Activated T-helper 2 cell treated with anti-CD3 and anti-CD28 coated beads, Interferon-gamma antibody, Interleukin-2, Interleukin-4, amounts not matched to agents 10 μg/mL and 5 μg/mL and 100 μg/mL, durations not matched to agents 14 hours and 24 hours and 36 hours (primary cell): ENCODE measurements at places on chromosomes 2 and 18.

- H3K4me3 ChIP-seq = no peak overlapping the region
- H3K27me3 ChIP-seq = peaks cover 11% of the 10 kb centered on the region
- H3K27ac ChIP-seq = no peak overlapping the region
- no peaks in the 10 kb centered on the region for H3K4me1 ChIP-seq
Observed at GRCh38 chr2:55917117-55917516, 6.5 kb downstream of the EFEMP1 start.

GRCh38 chr18:46536215-46536874, 120.7 kb downstream of the LOXHD1 start:
- no peak overlapping the region for H3K4me3 ChIP-seq
- H3K4me1 ChIP-seq = no peaks in the 10 kb centered on the region
- H3K36me3 ChIP-seq = no peaks in the 10 kb centered on the region
- DNase-seq = no peak

GRCh38 chr18:48318436-48318835, 90.7 kb downstream of the ZBTB7C start:
- no peak overlapping the region for H3K4me3 ChIP-seq
- H3K27ac ChIP-seq = no peak overlapping the region
- H3K4me1 ChIP-seq = no peaks in the 10 kb centered on the region
- DNase-seq = no peak
- H3K36me3 ChIP-seq = no peaks in the 10 kb centered on the region

GRCh38 chr2:159982842-159983785, 79.3 kb downstream of the PLA2R1 start:
- no peak overlapping the region for H3K27ac ChIP-seq
- no peak for DNase-seq
- H3K4me3 ChIP-seq = no peak overlapping the region
- H3K27me3 ChIP-seq = peaks cover 22% of the 10 kb centered on the region

DNA sequence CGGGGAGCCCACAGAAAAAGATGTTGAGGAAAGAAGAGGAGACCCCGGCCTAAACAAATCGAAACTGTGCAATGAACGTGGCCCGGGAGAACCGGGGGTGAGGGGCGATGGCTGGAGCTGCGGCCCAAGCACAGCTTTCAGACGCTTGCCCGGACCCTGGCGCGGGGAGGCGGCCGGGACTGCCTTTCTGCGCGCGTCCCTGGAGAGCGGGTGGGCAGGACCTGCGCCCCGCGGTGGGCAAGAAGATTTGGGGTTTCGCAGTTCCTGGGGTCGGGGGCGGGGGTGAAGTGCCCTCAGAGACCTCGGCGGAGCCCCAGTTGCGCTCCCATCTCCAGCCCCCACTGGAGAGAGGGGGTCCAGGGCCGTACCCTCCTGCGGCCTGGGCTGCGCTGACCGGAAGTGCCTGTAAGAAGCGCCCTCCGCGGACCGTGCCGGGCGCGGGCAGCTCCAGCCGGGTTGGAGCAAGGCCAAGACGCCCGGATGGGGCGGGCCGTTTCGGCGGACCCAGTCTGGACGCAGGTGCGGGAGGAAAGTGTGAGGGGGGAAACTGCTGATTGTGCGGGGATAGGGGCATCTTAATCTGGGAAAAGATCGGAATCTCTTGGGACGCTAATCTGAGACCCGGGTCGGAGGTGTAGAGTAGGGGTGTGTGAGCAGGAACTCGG, 11.6 kb downstream of the EN1 start:
- no peak overlapping the region for H3K27ac ChIP-seq
- H3K36me3 ChIP-seq = no peaks in the 10 kb centered on the region
- no peak for DNase-seq
- peaks cover 84% of the 10 kb centered on the region for H3K27me3 ChIP-seq
- H3K4me1 ChIP-seq = no peaks in the 10 kb centered on the region

GRCh38 chr18:70046796-70047195, 99.1 kb upstream of the CD226 start:
- H3K36me3 ChIP-seq = peaks cover 21% of the 10 kb centered on the region
- no peak overlapping the region for H3K4me3 ChIP-seq
- DNase-seq = no peak
- H3K27ac ChIP-seq = no peak overlapping the region

GRCh38 chr2:234293973-234294372, 202.9 kb downstream of the ARL4C start:
- H3K27ac ChIP-seq = peak overlapping the region; percentile 99
- H3K36me3 ChIP-seq = no peaks in the 10 kb centered on the region
- no peaks in the 10 kb centered on the region for H3K27me3 ChIP-seq
- H3K4me3 ChIP-seq = peak overlapping the region; percentile 53

DNA sequence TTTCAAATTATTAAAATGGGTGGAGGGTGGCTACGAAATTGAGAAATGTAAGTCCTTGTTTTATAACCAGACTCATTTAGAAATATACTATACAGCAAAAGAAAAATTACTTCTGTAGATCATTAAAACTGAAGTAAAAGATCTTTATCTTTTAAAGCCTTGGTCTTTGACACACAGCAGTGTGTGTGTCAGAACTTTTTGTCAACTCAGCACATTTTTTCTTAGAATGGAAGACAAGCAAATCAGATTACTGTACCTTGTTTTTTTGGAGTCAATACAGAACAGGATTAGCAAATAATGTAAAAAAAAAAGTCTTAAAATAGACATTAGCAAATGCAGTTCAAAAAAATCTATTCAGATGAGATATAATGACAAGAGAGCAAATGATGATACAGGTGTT, 49.1 kb downstream of the C2orf76 start:
- no peak overlapping the region for H3K27ac ChIP-seq
- no peak overlapping the region for H3K4me3 ChIP-seq
- no peak for DNase-seq
- H3K36me3 ChIP-seq = no peaks in the 10 kb centered on the region

DNA sequence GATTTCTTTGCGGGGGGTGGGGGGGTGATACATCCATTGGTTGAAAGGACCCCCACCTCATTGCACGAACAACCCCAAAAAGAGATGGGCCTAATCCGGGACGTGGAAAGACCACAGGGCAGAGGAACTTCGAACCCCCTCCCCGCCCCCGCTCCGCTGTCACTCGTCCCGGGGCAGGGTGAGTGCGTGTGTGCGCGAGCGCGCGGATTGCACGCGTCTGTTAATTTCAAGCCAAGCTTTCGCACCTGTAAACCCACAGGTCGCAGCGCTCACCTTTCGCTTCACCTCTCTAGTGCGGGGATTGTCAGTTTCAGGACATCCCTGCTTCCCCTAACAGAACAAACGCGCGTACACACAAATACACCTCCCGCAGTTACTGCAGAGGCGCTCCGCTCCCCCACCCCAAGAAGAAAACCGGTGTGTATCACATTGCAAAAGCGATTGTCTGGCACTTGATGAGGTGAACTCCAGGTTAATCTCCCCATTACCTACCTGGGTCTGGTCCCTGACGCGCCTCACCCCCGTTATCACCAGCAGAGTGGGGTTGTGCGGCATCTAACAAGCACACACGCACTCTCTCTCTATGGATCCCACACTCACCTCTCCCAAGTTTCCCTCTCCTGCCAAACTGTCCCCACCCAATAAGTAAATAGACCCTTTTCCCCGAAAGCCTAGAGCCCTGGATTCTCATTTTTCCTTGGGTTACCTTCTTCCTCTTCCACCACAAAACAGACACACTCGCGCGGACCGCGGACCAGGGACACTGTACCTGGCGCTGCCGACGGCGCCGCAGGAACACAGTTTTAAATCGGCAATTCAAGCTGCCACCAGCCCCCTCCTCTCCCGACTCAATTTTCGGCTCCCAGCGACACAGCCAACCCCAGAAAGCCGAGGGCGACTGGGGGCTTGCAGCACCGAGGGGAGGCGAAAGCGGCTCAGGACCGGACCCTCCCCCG, 1.0 kb downstream of the CYP26B1 start:
- H3K27me3 ChIP-seq = peaks cover 68% of the 10 kb centered on the region
- peaks cover 15% of the 10 kb centered on the region for H3K4me1 ChIP-seq
- H3K4me3 ChIP-seq = no peak overlapping the region
- H3K27ac ChIP-seq = peak overlapping the region; percentile 2
- no peak for DNase-seq

- H3K27ac ChIP-seq = no peak overlapping the region
- no peak for DNase-seq
- H3K4me3 ChIP-seq = no peak overlapping the region
- no peaks in the 10 kb centered on the region for H3K4me1 ChIP-seq
- no peaks in the 10 kb centered on the region for H3K36me3 ChIP-seq
Observed at GRCh38 chr2:151841047-151841424, 12.8 kb upstream of the ARL5A start.

DNA sequence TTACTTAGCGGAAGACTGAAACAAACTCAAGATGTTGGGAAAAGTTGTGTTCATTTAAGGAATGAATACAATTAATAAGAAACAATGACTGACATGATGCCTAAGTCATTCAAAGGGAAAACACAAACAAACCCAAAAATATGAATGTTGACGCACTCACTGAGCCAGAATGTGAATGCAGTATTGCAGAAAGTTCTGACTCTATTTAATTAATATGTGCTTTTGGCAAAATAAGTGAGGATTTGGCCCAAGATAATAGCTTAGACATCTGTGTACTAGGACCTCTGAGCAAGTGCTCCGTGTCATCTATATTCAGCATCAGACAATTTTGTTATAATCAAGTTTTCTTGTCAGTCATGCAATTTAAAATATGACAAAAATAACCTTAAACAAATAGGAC, 1138.8 kb upstream of the NXPH2 start:
- H3K4me3 ChIP-seq = no peak overlapping the region
- no peaks in the 10 kb centered on the region for H3K27me3 ChIP-seq

GRCh38 chr18:60358516-60358915, 14.1 kb downstream of the MC4R start:
- DNase-seq = no peak
- no peaks in the 10 kb centered on the region for H3K27me3 ChIP-seq

DNA sequence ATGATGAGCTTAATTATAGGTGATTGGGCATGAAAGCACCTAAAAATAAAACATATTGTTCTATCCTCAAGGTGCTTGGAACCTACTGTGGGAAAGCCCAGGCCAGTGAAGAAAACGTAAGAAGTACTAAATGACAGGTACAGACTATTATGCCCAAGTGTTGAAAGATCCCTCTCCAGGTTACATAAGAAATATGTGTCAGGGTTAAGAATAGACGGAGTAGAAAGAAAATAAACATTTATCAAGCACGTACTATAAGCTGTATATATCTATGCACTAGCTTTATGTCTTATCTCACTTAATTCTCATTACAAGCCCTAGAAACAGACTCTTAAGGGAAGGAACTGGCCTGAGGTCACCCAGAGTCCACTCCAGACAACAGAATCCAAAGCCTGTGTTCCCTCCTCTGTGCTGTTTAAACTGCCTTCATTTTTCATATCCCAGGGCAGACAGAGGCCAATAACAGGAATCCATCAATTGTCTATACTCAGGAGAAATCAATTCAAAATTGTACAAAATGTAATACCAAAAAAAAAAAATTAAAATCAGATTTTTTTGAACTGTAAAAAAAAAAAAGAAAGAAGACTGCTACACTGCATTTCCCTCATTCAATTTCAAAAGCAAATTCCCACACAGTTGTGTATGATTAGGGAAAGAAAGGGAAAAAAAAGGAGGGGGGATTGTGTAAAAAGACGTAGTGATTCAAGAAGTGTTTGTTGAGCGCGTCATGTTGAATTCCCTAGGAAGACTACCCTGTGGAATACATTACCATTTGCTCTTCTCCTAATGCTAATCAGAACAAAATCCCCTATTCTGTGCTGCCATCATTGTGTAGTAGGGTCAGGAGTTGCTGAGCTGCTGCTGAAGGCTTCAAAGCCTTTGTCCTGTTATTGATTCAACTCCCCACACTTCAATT, 156.3 kb downstream of the IRS1 start:
- H3K4me1 ChIP-seq = no peaks in the 10 kb centered on the region
- H3K4me3 ChIP-seq = no peak overlapping the region
- peaks cover 14% of the 10 kb centered on the region for H3K27me3 ChIP-seq
- H3K27ac ChIP-seq = no peak overlapping the region
- no peak for DNase-seq

DNA sequence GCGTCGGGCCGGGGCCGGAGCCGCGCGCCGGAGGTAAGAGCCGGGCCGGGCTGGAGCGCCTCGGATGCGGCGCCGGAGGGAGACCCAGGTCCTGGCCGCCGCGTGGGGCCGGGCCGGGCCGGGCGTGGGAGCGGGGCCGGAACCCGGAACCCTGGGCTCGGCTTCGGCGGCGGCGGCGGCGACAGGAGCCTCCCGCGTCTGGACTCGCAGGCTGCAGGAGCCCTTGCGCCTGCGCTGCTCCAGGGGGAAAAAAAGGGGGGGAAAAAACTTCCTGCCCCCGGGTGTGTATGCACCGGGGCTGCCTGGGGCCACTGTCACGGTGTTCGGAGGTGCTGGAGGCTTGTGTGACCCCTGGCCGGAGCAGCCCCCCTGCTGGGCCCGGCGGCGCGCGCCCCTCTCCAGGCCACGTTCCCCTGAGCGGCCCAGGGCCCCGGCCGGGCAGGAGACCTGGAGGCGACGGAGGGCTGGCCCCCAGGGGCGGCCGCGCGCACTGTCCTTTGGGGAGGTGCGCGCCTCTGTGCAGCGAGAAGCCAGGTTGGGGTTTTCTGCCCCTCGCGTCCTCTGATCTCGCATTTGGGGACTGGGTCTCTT, 864 bp downstream of the KLHL29 start:
- peak overlapping the region; percentile 79 for H3K4me3 ChIP-seq
- H3K27ac ChIP-seq = no peak overlapping the region
- H3K27me3 ChIP-seq = peaks cover 70% of the 10 kb centered on the region

- H3K4me1 ChIP-seq = peaks cover 14% of the 10 kb centered on the region
- H3K27ac ChIP-seq = no peak overlapping the region
- H3K4me3 ChIP-seq = no peak overlapping the region
- peaks cover 31% of the 10 kb centered on the region for H3K27me3 ChIP-seq
- no peak for DNase-seq
Observed at GRCh38 chr2:173048897-173049661, 26.6 kb upstream of the MAP3K20 start.

DNA sequence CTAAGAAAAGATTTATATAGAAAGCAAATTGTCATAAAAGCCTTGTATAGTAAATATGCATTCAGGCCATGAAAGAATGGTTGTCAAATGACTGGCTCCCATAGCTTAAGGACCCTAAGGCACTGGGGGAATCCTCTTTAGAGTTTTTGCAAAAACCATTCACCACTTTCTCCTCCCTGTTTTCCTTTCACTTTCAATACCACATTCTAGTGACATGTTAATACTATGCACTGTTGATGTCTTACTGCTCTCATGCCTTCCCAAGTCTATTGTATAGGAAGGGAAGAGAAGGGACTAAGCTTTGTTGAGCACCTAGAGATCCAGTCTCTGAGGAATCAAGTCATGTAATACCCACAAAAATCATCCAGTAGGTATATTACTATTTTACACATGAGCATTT, 383.0 kb upstream of the LRRTM1 start:
- H3K4me3 ChIP-seq = no peak overlapping the region
- H3K4me1 ChIP-seq = no peaks in the 10 kb centered on the region
- no peak overlapping the region for H3K27ac ChIP-seq
- H3K36me3 ChIP-seq = no peaks in the 10 kb centered on the region
- H3K27me3 ChIP-seq = no peaks in the 10 kb centered on the region

DNA sequence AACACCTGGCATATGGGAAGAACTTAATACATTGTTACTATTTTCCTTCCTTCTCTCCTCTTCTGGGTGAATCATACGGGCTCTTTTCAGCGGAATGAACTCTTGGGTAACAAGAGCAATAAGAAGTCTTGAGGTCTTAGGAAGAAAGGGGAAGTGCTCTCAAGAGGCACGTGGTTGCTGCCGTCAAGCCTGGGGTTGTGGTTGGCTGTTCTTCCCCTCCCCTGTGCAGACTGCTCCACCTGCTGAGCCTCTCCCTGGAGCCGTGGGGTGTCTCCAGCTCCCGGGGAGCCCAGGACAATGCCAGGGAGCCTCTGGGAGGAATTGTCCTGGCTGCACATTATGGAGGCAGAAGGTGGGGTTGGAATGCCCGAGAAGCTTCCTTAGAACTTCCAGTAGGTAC, 19.4 kb downstream of the TOGARAM2 start:
- peaks cover 15% of the 10 kb centered on the region for H3K4me1 ChIP-seq
- peaks cover 4% of the 10 kb centered on the region for H3K27me3 ChIP-seq
- H3K27ac ChIP-seq = no peak overlapping the region
- no peaks in the 10 kb centered on the region for H3K36me3 ChIP-seq
- DNase-seq = no peak
- no peak overlapping the region for H3K4me3 ChIP-seq
